ENCODE measurements at places on chromosomes 7 and 10. TPM values are rescaled to one million over a fixed set of nuclear protein-coding genes. Genes with fewer than 3 reads are reported as not detected.

DNA sequence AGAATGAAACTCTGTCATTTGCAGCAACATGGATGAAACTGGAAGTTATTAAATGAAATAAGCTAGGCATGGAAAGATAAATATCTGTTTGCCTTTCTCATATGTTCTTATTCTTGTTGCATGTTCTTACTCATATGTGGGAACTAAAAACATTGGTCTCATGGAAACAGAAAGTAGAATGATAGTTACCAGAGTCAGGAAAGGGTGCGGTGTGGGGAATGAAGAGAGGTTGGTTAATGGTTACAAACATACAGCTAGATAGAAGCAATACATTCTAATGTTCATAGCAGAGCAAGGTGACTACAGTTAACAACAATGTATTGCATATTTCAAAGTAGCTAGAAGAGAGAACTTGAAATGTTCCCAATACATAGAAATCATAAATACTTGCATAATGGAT is 105.1 kb downstream of the FAM107B start:
- no peak overlapping the region for H3K4me3 ChIP-seq
- peaks cover 16% of the 10 kb centered on the region for H3K4me1 ChIP-seq
- H3K27me3 ChIP-seq, result peaks cover 9% of the 10 kb centered on the region

- H3K27me3 ChIP-seq, result peaks cover 14% of the 10 kb centered on the region
- no peak overlapping the region for H3K27ac ChIP-seq
- H3K4me1 ChIP-seq, result peaks cover 9% of the 10 kb centered on the region
- H3K36me3 ChIP-seq, result no peaks in the 10 kb centered on the region
- no peak for DNase-seq
Measured at GRCh38 chr10:27341001-27341400, 100.4 kb upstream of the ACBD5 start.

- peaks cover 15% of the 10 kb centered on the region for H3K36me3 ChIP-seq
- DNase-seq, result no peak
- H3K4me1 ChIP-seq, result peaks cover 2% of the 10 kb centered on the region
- H3K27me3 ChIP-seq, result no peaks in the 10 kb centered on the region
- no peak overlapping the region for H3K27ac ChIP-seq
Measured at GRCh38 chr10:60148266-60148840, 241.3 kb downstream of the ANK3 start.

RSPH10B2 gene
- total RNA-seq, result not detected

MRC1 gene
- total RNA-seq, result 0.39 TPM

All from T-helper 17 cell (primary cell).